ENCODE measurements at places on chromosomes 5 and 9.

- no peak for DNase-seq
These were observed 98.7 kb downstream of the CCDC192 start for GRCh38 chr5:127801751-127802476.

GRCh38 chr9:120935383-120935857 is 8.8 kb upstream of the TRAF1 start:
- peak; percentile 22 for DNase-seq

DNA sequence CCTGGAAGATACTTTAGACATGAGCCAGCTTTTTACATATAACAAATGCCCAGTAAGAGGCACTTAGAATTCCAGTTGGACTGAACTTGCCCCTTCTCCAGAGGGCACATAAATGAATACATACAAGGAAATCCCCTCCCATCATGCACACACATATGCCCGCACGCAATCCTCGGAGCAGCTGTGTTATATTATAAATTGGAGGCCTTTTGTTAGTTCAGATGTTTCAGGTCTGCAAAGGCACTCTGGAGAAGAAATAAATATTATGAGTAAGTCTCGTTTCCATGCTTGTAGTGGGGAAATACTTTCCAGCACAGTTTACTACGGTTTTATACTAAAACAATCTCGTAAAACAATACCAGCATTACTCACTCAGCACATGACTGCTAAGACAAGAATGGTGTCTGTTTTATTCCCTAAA is 17.6 kb upstream of the MUSK start:
- DNase-seq = no peak

DNA sequence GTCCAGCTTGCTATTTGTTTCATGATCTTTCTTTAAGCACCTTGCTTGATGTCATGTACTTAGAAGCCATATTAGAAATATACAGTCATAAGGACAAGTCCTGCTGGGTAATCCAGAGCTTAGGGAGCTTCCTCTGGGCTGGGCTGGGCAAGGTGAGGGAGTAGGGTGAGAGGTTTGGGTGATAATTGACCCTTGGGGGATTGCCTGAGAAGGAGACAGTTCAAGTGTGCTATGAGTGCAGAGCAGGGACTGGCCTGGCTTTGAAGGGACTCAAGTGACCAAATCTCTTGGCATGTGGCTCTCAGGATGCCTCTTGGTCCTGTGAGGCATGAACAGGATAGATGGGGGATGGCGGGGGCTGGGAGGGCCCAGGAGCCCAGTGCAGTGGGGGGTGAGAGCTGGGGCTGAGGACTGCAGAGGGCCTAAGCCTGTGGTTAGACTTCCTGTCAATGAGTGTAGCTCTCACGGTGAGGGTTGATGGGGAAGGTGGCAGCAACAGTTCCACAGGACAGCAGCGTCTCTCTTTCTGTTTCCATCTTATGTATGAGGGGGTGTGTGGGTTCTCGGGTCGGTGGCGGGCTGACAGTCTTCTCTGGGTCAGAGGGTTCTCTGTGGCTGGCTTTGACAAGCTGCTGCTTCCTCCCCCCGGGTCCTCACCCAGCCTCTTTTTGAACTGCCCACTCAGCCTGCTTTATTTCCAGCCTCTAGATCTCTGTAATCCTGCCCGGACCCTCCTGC is 53.5 kb downstream of the RGS3 start:
- peak; percentile 76 for DNase-seq

GRCh38 chr9:137441935-137442321 is 771 bp upstream of the ENTPD8 start:
- no peak for DNase-seq

DNA sequence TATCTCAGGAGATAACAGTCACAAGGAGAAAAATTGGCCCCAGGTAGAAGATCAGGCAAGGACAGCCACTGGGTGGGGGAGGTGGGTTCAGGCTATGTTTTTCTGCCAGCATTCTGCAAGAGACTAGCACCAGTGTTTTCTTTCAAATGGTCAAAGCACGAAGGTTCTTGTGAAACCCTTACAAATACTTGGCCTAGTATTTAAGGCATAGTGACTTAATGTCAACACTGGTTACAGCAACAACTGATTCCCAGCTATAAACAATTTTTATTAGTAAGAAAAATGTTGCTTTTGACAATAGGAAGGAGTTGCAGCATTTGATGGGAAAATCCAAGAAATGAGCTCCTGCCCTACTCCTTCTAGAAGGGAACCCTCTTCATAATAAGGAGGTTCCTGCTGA is 349.6 kb downstream of the SLIT3 start:
- no peak for DNase-seq

- DNase-seq = no peak
These were observed 67.7 kb upstream of the CCL21 start for GRCh38 chr9:34777666-34778065.

- no peak for DNase-seq
These were observed 37.8 kb downstream of the GABRP start for GRCh38 chr5:170821257-170821800.

- no peak for DNase-seq
These were observed 70.6 kb downstream of the ADAMTS2 start for GRCh38 chr5:179274321-179275315.

GRCh38 chr9:88628811-88629210 is 93.8 kb downstream of the NXNL2 start:
- no peak for DNase-seq
